ENCODE measurements at places on chromosomes 5 and 9.

DNA sequence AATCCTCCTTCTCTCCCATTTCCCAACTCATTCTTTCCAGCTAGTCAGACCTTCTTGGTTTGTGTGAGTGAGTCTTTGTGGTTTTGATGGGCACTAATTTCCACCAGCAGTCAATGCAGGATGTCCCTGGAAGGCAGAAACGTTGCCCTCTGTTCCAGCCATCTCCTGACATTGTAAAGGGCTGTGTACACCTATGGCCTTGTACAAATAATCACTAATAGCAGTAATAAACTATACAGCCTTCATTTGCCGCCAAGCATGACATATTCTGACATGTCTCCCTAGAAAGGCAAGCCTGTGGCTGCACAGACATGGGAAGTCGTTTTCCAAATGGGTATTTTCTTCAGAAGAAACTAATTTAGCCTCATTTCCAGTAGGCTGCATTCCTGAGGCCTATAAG lies 18.4 kb upstream of the DENND1A start:
- DNase-seq, result no peak

- peak; percentile 7 for DNase-seq
Observed at GRCh38 chr9:708551-709432, 132.7 kb upstream of the DMRT1 start.

DNA sequence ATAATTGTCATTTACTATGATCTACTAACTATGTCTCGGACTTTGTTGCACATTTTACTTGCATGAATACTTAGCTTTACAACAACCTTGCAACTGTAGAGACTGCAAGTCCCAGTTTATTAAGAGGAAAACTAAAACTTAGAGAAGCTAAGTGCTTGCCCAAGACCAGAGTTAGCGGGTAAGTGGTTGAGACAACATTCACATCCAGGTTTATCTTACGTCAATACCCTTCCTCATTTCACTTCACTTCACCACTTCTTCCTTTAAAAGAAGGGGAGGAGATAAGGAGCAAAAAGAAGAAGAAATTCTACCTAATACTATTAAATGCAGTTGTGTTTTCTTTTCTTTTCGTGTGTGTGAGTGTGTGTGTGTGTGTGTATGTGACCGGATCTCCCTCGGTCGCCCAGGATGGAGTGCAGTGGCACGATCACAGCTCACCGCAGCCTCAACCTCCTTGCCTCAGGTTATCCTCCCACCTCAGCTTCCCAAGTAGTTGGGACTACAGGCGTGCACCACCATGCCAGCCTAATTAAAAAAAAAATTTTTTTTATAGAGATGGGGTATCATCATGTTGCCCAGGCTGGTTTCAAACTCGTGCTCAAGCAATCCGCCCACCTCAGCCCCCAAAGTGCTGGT lies 37.4 kb downstream of the MEGF9 start:
- no peak for DNase-seq

DNA sequence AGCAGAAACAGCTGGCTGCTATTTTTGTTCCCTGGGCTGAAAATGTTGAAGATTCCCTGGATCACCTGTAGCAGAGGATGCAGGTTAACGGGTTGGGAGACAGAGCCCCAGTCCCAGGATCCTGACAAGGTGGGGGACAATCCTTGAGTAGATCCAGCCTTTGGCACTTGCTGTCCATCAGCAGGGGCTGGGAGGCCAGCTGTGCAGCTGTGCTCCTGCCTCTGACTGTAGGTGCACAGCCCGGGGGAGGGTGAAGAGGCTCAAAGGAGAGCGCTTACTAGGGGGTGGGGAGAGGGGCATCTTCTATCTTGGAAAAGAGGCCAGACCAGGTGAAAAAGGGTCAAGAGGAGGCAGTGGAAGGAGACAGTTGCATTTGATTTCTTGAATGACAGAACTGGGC lies 3.5 kb upstream of the DDX41 start:
- no peak for DNase-seq

DNA sequence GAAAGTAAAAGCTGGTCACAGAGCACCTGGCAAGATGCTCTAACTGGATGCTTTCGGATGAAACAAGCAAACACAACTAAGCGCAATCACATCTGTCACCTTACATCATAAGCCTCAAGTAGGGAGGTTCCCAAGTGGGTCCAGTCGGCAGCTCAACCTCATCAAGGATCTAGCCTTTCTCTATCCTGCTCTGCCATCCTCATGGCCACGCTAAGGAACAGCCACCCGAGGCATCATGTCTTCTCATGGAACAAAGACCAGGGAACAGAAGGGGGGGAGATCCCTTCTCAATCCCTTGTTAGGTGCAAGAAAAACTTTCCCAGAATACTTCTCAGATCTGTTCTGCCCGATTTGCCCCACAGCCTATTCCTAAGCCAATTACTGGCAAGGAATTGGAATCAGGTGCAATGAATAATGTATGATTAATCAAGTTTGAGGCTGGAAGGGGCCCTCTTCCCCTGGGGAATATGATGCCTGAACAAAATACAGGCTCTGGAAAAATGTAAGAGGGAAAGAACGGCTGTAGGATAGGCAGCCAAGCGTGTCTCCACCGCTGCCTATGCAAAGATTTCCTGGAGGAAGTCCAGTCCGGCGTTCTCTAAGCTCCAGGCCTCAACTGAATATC lies 1.3 kb upstream of the HABP4 start:
- DNase-seq, result peak; percentile 14

- peak; percentile 42 for DNase-seq
Observed at GRCh38 chr5:31832966-31833365, 194.0 kb downstream of the PDZD2 start.

DNA sequence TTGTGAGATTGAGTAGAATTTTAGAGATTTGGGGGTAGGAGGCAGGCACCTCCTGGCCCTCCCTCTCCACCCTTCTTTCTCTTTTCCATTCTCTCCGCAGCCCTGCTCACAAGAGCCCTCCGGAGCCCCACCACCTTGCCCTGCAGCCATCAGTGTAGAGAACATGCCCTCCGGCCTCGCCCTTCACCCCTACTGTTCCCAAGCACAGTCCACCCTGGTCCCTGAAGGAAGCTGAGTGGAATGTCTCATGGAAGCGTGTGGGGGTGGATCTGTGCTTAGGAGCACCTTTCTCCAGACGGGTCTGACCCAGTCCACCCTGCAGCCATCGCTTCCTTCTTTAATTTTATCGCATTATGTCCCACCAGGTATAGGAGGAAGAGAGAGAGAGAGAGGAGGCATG lies 267.1 kb downstream of the NSG2 start:
- DNase-seq, result no peak

GRCh38 chr9:7223981-7224380 lies 466.2 kb downstream of the KDM4C start:
- DNase-seq, result peak; percentile 74

- DNase-seq, result no peak
Observed at GRCh38 chr5:54438620-54439389, 16.7 kb upstream of the HSPB3 start.

DNA sequence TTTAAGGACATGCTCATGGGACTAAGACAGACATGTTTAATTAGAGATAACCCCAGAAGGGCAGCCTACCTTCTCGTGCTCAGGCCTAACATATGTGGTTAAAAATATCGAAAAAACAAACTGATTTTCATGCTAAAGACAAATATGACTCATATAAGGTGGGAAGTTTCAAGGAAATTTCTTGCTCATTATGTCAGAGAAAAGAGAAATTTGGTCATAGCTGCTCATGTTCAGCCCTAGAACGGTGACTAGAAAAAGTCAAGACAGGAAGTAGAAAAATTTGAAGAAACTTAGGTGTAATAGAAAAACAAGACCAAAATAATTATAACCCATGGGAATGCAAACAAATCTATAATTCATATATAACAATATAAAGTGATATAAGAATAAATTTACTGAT lies 120.6 kb downstream of the PRDM9 start:
- no peak for DNase-seq

GRCh38 chr9:35935755-35936509 lies 22.0 kb downstream of the OR2S2 start:
- peak; percentile 42 for DNase-seq

DNA sequence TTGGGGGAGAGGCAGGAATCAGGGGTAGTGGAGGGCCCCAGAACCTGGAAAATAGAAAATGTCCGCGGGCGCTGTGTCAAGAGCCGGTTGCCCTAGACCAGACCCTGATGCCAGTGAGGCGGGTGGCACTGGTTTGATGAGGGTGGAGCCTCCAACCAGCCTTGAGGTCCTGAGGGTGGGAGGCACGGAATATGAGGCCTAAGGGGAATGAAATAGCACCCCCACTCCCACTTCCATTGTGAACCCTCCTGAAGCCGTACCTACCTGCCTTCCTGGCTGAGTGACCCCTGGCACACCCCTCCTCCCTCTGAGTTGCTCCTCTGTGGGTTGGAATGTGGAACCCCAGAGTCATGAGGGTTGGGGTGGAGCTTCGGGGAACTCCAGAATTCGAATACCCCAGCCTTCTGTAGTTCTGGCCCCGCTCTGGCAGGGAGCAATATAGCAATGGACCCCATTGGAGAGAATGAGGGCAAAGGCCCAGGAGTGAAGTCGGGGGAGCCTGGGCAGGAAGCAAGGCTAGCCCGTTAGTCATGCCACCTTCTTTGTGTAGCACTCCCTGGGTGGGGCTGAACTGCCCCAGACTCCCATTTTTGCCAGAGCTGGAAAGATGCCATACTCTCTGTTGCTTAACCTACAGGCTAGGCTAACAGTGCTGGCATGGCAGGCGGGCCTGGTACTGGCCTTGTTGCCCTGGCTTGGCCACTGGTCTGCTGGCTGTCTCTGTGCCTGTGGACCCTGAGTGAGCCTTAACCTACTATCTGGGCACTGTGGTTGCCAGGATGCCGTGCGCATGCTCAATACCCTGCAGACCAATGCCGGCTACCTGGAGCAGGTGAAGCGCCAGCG lies 1.0 kb downstream of the FPGS start:
- DNase-seq, result peak; percentile 85

GRCh38 chr5:77337246-77337645 lies 126.8 kb downstream of the PDE8B start:
- DNase-seq, result no peak

GRCh38 chr9:21830589-21830988 lies 28.2 kb downstream of the MTAP start:
- DNase-seq, result peak; percentile 61

DNA sequence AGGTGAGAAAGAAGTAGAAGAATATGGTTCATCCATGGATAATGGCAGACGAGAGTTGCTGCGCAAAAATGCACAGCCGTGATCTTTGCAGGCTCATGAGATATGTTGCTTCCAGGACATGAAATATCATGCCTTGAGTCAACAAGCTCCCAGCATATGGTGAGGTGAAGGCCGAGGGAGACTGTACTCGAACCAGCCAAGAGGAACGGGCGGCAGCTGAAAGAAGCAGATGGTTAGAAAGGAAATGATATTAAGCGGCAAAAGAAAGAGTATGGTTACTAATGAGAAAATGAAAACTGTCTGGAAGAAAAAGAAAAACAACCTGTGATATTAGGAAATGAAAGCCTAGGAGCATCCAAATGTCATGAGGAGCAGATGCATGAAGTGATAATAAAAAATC lies 344.7 kb upstream of the DAP start:
- no peak for DNase-seq

- DNase-seq, result peak; percentile 40
Observed at GRCh38 chr5:82259172-82259800, 18.9 kb downstream of the RPS23 start.

- DNase-seq, result no peak
Observed at GRCh38 chr9:105044518-105044917, 116.6 kb upstream of the ABCA1 start.

DNA sequence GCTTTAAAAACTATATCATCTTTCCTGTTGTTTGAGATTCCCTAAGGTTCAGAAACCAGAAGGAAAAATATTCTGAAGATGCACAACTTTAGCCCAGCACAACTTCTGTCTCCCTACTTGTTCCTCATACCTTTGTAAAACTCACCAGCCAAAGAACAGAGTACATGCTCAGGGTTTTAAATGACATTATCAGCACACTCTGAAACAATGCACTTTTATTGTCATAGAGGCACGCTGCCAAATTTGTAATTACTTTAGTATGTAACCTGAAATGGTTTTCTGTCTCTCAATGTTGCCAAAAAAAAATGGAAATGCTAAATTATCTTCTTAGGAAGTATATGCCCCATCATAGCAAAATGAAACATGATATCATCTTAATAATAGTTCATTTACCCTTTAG lies 383.6 kb upstream of the CDH6 start:
- no peak for DNase-seq

GRCh38 chr5:9852671-9853070 lies 222.5 kb upstream of the TAS2R1 start:
- no peak for DNase-seq

- no peak for DNase-seq
Observed at GRCh38 chr5:82164977-82165713, 113.0 kb downstream of the RPS23 start.

DNA sequence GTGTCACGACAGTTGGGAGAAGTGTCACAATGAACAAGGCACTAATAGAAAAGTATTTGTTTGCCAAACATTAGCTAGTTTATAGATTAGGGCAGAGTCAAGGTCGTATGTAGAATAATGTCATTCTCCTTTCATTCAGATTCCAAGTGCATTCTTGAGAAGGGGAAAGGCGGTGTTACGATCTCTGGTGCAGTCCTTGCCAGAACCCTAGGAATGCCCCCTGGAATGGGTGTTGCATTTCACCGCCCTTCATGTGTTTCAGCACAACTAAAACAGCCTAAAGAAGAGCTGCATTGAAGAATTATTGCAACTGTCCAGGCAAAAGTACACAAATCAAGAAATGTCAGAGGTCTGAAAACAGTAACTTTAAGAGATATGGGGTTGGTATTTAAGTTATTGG lies 721.0 kb upstream of the WWC1 start:
- no peak for DNase-seq

DNA sequence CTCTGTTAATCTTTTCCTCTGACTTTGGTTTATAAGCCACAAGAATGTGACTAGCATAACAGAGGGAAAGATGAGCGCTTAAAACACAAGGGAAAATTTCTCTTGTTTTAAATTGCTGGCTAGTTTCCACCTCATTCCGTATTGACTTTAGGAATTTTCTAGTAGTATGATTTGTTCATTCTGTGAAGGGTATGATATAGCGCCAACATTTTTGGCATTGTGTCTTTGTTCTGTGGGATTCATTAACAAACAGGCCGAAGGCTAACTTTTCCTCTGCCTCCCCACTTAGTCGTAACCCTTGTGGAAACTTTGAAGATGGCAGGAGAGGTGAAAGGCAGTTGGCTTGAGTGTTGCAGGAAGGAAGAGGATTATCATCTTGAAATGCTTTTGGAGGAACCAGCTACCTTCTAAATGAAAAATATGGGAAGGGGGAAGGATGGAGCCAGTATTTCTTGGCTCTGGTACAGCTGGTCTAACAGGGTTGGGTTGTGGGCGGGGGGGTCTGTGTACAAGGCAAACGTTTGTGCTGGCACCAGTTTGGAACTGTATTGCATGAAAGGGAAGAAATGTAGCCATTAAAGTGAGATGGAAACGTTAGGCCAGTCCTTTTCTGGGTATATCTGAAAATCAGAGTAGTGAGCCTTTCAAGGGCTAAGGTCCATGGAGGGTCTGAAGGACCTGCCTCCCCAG lies 21.5 kb upstream of the DMRT2 start:
- DNase-seq, result no peak
